ENCODE measurements at places on chromosomes 13 and 19. TPM values are rescaled to one million over a fixed set of nuclear protein-coding genes. Genes with fewer than 3 reads are reported as not detected.

DNA sequence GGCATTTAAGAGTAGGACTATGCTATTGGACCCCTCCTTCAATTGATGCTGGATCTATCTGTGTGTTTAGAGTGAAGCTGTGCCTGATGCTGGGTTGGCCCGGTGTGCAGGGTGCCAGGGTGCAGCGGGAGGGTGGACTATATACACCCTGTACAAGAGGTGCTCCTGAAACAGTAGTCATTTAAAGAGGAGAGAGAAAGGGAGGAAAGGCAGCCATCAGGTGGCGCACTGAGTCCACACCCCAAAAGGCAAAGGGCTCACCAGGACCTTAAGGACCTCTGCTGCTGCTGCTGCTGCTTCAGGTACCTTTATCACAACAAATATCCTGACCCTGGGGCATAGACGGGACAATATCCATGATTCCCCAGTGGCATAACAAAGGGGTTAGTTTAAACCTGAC, 39.4 kb downstream of the ZNF136 start:
- no peak for DNase-seq
- H3K27ac ChIP-seq = no peak overlapping the region
- H3K4me3 ChIP-seq = no peak overlapping the region

GRCh38 chr19:55383279-55384130, 587 bp downstream of the TMEM238 start:
- H3K4me1 ChIP-seq = peaks cover 38% of the 10 kb centered on the region
- DNase-seq = peak; percentile 83
- peaks cover 12% of the 10 kb centered on the region for H3K36me3 ChIP-seq
- peak overlapping the region; percentile 96 for H3K27ac ChIP-seq

- H3K4me3 ChIP-seq = no peak overlapping the region
- H3K27ac ChIP-seq = peak overlapping the region; percentile 100
- H3K27me3 ChIP-seq = no peaks in the 10 kb centered on the region
- H3K36me3 ChIP-seq = no peaks in the 10 kb centered on the region
- peak; percentile 43 for DNase-seq
Measured at GRCh38 chr13:110285991-110286832, 20.7 kb downstream of the COL4A1 start.

DNA sequence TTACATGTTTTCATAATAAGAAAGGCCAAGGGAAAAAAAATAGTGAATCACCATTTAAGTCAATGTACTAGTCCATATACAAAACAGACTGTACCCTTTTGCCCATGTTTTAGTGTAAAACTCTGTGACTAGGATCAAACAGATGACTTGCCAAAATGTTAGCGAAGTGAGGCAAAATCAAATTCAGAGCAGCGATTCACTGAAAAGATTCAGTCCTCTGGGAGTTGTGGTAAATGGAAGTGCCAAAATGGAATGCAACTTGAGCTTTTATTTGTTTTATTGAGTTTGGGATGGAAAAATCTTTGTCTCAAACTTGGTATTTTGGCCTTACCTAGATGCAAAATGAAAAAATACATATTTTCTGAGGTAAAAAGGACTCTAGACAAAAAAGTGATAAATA, 9.1 kb downstream of the CDADC1 start:
- DNase-seq = no peak
- peaks cover 9% of the 10 kb centered on the region for H3K36me3 ChIP-seq
- H3K27me3 ChIP-seq = no peaks in the 10 kb centered on the region
- no peaks in the 10 kb centered on the region for H3K4me1 ChIP-seq
- no peak overlapping the region for H3K27ac ChIP-seq
- no peak overlapping the region for H3K4me3 ChIP-seq

DNA sequence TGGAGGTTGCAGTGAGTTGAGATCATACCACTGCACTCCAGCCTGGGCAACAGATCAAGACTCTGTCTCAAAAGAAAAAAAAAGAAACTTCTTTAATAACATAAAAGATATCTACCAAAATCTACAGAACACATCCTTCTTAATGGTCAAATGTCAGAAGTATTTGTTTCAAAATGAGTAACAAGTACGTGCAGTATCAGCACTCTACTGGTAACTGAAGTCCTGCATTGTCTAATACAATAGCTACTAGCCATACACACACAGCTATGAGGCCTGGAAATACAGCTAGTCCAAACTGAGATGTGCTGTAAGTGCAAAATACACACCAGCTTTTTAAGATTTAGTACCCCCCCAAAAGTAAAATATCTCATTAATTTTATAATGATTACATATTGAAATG, 88.1 kb downstream of the TSC22D1 start:
- DNase-seq = no peak
- no peak overlapping the region for H3K27ac ChIP-seq
- no peaks in the 10 kb centered on the region for H3K27me3 ChIP-seq
- H3K4me1 ChIP-seq = no peaks in the 10 kb centered on the region

GRCh38 chr13:59906413-59907049, 257.2 kb downstream of the DIAPH3 start:
- no peaks in the 10 kb centered on the region for H3K27me3 ChIP-seq
- H3K4me1 ChIP-seq = no peaks in the 10 kb centered on the region
- DNase-seq = no peak
- no peaks in the 10 kb centered on the region for H3K36me3 ChIP-seq
- H3K27ac ChIP-seq = no peak overlapping the region

DNA sequence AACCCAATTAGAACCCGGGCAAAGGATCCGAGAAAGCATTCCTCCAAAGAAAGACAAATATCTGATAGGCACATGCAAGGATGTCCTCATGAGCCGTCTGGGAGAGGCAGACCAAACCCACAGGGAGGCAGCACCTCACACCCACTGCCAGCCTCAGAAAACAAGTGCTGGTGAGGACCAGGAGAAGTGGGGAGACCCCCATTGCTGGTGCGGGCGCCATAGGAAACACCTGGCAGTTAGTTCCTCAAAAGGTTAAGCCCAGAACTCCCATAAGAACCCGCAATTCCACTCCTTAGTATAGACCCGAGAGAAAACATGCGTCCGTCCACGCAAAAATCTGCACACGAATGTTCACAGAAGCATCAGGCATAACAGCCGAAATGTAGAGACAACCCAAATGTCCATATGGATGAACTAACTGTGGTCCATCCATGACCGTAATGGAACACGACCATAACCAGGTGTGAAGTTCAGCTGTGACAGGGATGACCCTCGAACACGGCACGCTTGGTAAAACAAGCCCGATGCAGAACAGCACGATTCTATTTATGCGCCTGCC, 7.9 kb downstream of the ZNF787 start:
- H3K27ac ChIP-seq = peak overlapping the region; percentile 24
- no peaks in the 10 kb centered on the region for H3K27me3 ChIP-seq
- H3K4me1 ChIP-seq = peaks cover 78% of the 10 kb centered on the region

Gene FUT3
- 24.6 TPM for polyA plus RNA-seq
